ENCODE measurements at places on chromosomes 4 and X.

DNA sequence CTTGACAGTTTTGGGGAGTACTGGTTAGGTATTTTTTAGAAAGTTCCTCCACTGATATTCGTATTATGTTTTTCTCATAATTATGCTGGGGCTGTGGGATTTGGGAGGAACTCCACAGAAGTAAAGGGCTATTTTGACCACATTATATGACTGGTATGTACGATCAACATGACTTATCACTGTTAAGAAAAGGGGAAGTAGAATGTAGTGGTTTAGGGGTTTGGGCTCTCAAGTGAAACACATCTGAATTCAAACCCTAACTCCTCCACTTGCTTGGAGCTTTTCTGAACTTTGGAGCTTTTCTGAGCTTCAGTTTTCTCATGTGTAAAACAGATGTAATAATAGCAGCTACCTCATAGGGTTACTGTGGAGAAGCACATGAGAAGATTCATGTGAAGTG lies 96.4 kb upstream of the C1GALT1C1 start:
- DNase-seq: peak; percentile 52

DNA sequence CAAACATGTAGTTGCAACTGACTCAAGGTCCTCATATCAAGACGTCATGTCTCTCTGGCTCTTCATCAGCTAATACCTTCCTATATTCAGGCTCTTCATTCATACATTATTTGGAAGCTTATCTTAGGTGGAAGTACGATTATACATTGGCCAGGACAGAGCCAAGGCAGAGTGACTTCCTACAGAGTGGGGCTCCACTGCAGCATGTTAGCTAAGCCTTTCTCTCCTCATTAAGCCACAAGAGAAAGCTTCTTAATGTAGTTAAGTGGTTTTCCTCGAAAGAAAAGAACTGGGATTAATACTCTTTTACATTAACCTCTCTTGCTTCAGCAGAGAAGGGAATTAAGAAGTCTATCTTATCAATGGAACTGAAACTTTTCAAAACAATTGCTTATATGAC lies 15.0 kb downstream of the C4orf33 start:
- no peak for DNase-seq

- DNase-seq: peak; percentile 68
Observed at GRCh38 chrX:9337046-9337445, 127.8 kb upstream of the TBL1X start.

DNA sequence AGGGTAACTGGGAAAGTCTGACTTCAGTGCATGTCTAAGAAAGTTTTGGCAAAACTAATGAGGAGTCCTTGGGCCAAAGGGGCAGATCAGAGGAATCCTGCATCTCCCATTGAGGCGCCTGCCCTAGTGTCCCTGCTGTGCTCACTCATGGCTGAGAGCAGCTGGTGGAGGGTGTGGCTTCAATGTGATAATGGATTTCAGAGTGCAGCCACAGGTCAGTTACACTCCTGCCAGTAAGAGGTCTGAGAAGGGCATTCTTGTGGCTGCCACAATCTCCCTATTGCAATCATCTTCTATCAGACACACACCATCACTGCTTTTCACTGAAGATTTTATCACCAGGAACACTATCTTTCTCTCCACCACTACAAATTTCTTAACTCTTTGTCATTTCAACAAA lies 457.1 kb downstream of the MID1IP1 start:
- DNase-seq: peak; percentile 2

DNA sequence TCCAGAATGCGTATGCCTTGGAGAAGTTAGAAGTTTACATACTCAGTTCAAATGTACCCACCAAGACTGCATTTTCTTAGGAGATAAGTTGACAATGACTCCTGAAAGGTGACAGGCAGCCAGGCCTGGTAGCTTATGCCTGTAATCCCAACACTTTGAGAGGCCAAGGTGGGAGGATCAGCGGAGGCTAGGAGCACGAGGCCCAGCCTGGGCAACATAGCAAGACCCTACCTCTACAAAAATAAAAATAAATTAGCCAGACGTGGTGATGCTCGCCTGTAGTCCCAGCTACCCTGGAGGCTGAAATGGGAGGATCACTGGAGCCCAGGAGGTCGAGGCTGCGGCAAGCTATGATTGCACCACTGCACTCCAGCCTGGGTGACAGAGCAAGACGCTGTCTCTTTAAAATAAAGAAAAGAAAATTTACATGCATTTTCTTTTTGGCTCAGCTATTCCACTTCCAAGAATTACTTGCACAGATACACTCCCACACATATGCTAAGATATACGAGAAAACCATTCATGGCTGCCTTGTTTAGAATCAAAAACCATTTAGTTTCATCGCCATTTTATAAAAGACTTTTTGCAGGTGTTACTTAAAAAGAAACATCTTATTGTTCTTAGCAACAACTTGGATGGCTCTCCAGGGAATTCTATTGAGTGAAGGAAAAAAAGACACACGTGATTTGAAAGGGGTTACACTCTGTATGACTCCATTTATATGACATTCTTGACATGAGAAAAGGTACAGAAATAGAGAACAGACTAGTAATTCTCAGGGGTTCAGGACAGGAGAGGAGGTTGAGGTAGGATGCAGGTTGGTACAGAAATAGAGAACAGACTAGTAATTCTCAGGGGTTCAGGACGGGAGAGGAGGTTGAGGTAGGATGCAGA lies 66.3 kb downstream of the DHRSX start:
- DNase-seq: no peak

DNA sequence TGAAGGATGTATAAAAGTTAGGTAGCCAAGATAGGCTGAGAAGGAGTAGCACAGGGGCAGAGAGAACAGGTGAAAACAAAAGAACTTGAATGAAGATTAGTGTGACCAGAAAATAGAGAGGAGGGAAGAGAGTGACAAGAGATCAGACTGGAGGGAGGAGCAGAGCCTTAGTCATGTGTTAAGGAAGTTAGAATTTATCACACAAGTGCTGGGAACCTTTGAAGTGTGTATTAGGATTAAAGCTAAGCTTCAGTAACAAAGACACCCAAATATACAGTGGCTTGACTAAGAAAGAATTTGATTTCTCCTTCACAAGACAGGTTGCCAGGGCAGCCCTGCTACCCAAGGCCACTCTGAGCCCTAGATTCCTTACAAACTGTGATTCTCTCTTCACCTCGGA lies 10.7 kb upstream of the CCDC149 start:
- no peak for DNase-seq

DNA sequence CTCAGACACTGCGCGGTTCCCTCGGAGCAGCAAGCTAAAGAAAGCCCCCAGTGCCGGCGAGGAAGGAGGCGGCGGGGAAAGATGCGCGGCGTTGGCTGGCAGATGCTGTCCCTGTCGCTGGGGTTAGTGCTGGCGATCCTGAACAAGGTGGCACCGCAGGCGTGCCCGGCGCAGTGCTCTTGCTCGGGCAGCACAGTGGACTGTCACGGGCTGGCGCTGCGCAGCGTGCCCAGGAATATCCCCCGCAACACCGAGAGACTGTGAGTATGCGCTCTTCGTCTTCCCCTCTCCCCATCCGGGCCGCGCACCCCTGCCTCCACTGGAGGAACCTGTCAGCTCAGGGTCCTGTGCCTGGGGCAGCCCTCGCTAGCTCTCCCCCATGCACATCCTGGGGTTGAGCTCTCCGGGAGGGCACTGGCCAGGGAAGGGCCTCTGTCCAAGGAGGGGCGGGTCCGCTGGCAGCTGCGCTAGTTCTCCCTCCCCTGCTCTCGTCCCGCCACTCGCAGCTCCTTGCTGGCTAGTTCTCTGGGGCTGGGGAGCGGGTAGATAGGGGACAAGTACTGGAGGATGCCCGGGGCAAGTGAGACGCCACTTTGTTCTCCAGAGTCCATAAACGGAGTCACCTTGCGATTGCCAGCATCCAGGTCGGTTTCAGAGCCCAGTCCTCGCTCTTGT lies 2.2 kb downstream of the SLIT2 start:
- peak; percentile 29 for DNase-seq

DNA sequence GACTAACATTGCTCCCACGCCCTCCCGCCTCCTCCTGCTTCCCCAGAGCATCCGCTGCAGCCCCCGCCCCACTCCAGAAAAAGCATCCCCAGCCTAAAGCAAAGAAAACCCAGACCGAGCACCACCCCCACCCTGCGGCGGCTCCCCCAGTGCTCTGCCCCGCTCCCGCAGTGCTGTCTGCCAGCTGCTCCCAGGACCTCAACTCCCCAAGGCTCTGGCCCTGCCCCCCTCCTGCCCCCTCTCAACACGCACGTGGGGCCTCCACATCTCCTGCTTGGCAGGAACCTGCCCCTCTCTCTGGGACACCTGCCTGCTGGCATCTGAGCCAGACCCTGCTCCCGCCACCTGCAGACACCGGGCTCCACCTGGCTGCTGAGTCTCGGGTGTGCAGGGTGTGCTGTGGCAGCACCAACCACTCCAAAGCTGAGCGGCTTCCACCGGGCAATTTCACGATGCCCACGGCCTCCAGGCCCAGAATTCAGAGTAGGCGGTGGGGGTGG lies 79.4 kb downstream of the FAM53A start:
- DNase-seq: no peak

DNA sequence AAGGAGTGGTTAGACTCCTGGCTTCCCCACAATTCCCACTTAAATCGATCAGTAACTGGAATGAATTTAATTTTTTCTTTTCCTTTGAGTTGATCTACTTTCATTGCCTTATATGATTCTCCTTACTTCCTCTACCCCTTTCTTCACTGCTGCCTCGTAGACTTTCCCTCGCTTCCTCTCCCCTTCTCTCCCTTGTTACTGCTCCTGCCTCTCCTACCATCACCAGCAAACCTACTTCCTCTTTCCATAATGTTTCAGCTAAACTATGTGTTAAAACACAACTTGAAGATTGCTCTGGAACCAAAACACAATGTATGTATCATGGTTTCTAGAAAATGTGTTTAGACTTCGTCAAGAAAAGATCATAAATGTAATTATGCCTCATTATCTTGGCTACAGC lies 132.0 kb upstream of the TET2 start:
- no peak for DNase-seq
